Non-pigmented ciliary epithelial cell (primary cell): ENCODE measurements at places on chromosomes 6 and 20.

- DNase-seq: peak; percentile 93
Observed at GRCh38 chr6:28589234-28589956, 63.7 kb downstream of the GPX5 start.

- no peak for DNase-seq
Observed at GRCh38 chr6:67133973-67134372, 1426.9 kb upstream of the EYS start.

GRCh38 chr6:163339466-163339865, 75.1 kb upstream of the QKI start:
- no peak for DNase-seq

DNA sequence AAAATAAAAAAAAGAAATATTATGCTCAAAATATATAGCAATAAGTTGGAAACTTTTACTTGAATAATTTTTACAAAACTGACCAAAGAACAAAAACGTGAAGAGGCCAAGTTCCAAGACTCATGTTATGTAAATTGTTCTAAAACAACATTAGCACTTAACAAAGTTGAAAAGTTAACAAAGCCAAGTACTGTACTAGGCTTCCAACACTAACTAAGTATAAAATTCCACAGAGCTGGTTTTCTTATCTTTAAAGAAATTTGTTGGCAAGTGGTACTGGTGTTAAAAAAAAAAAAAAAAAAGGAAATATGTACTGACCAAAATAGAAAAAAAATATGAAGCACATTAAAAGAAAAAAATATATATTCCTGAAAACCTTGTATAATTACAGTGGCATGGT, 127.8 kb downstream of the SLC16A10 start:
- DNase-seq: no peak
